Activated T-helper 1 cell treated with anti-CD3 and anti-CD28 coated beads, Interleukin-12 subunit alpha, Interleukin-12 subunit beta, Interleukin-2, Interleukin-4 antibody, amounts not matched to agents 30 ng/mL and 10 ng/mL and 1 ng/mL, durations not matched to agents 14 hours and 24 hours and 36 hours (primary cell): ENCODE measurements at places on chromosomes 16 and 17. TPM values are rescaled to one million over a fixed set of nuclear protein-coding genes. Genes with fewer than 3 reads are reported as not detected.

Gene MYH1
- total RNA-seq, result not detected in 2 replicates

DNA sequence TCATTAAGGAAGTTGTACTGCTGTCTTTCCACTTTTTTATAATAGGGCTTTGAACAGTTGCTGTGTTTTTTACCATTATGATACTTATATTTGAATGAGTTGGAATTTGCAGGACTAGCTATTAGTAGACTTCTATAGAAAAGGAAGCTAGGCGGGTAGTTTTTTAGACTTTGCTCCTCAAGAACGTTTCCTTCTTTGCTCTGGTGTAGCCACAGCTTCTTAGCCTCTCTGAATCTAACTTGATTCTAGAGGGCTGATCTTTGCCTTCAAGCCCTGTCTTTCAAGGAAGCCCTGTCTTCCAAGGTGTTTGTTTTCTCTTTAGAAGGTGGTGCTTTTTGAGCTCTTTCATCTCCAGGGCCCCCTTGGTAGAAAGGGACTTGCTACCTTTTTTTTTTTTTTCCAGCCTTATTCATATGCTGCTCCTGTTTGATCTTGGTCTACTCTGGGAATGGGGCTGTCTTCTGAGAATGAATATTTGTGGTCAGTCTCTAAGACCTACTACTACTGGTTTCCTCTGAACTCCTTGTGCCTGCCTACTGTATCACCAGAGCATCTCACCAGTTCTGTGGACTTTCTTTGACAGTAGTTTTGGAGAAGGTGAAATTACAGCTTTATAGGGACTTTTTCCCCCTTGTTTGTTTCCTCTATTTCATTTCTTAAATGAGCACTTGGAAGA is 52.3 kb upstream of the RASL10B start:
- H3K36me3 ChIP-seq, result peaks cover 41% of the 10 kb centered on the region
- no peak for DNase-seq
- no peak overlapping the region for H3K4me3 ChIP-seq
- peaks cover 17% of the 10 kb centered on the region for H3K4me1 ChIP-seq

- H3K4me1 ChIP-seq, result no peaks in the 10 kb centered on the region
- H3K27me3 ChIP-seq, result peaks cover 1% of the 10 kb centered on the region
- H3K4me3 ChIP-seq, result no peak overlapping the region
- no peak overlapping the region for H3K27ac ChIP-seq
- DNase-seq, result no peak
Measured at GRCh38 chr16:65767125-65767524, 599.4 kb upstream of the CDH5 start.

DNA sequence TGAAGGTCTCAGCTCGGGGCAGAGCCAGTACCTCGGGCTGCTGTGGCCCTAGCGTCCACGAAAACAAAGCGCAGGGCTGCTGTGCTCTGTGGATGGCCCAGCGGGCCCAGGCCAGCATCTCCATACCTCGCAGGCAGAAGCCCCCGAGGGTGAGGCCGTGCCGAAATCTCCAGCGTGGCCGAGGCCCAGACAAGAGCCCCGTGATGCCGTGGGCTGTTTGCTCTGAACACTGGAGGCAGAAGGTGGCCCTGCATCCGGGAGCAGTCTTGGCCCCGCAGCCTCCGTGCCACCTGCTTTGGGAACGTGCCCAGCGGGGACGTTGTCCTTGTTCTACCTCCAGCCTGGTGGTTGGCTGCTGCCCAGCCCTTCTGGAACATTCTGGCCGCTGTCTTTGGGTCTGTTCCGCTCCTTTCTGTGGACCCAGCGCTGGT is 121.4 kb downstream of the BANP start:
- no peak overlapping the region for H3K4me3 ChIP-seq
- no peak overlapping the region for H3K27ac ChIP-seq
- DNase-seq, result no peak
- H3K27me3 ChIP-seq, result no peaks in the 10 kb centered on the region

DNA sequence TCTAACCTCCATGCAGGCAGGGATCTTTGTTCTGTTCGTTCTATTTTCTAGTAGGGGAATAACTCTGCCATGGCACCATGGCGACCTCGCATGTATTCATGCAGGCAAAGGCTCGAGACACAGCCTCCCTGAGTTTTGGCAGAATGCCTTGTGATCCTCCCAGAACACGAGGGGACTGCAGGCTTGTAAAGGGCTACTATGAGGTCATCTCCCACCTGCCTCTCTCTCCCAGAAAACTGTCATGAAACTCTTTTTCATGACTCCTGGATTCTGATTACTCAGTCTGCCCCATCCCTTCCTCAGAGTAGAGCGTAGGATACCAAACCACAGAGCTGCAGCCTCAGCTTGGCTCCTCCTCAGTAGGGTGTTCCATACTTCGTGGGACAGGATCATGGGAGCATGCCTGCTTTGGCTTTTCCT is 64.3 kb downstream of the IGF2BP1 start:
- H3K4me1 ChIP-seq, result no peaks in the 10 kb centered on the region
- H3K27me3 ChIP-seq, result peaks cover 3% of the 10 kb centered on the region
- no peak for DNase-seq
- no peak overlapping the region for H3K27ac ChIP-seq

Gene KIF2B
- total RNA-seq, result not detected in 2 replicates

GRCh38 chr17:45228763-45229539 is 7.3 kb downstream of the FMNL1 start:
- DNase-seq, result peak; percentile 81
- H3K27ac ChIP-seq, result peak overlapping the region; percentile 97
- peaks cover 27% of the 10 kb centered on the region for H3K36me3 ChIP-seq
- H3K4me1 ChIP-seq, result peaks cover 94% of the 10 kb centered on the region
- H3K27me3 ChIP-seq, result no peaks in the 10 kb centered on the region
- peak overlapping the region; percentile 99 for H3K4me3 ChIP-seq

- H3K36me3 ChIP-seq, result no peaks in the 10 kb centered on the region
- no peak overlapping the region for H3K4me3 ChIP-seq
- H3K27ac ChIP-seq, result no peak overlapping the region
- H3K4me1 ChIP-seq, result no peaks in the 10 kb centered on the region
Measured at GRCh38 chr16:65070831-65071432, 50.9 kb downstream of the CDH11 start.

- H3K27me3 ChIP-seq, result peaks cover 32% of the 10 kb centered on the region
- H3K4me3 ChIP-seq, result peak overlapping the region; percentile 62
- H3K27ac ChIP-seq, result peak overlapping the region; percentile 65
- H3K36me3 ChIP-seq, result no peaks in the 10 kb centered on the region
Measured at GRCh38 chr17:78923660-78924453, 1.3 kb downstream of the TIMP2 start.

- no peaks in the 10 kb centered on the region for H3K36me3 ChIP-seq
- no peaks in the 10 kb centered on the region for H3K4me1 ChIP-seq
- no peaks in the 10 kb centered on the region for H3K27me3 ChIP-seq
- no peak for DNase-seq
Measured at GRCh38 chr17:13073018-13073417, 55.2 kb upstream of the ELAC2 start.

Gene RECQL5
- total RNA-seq, result 29.9 and 34.1 TPM in 2 replicates

DNA sequence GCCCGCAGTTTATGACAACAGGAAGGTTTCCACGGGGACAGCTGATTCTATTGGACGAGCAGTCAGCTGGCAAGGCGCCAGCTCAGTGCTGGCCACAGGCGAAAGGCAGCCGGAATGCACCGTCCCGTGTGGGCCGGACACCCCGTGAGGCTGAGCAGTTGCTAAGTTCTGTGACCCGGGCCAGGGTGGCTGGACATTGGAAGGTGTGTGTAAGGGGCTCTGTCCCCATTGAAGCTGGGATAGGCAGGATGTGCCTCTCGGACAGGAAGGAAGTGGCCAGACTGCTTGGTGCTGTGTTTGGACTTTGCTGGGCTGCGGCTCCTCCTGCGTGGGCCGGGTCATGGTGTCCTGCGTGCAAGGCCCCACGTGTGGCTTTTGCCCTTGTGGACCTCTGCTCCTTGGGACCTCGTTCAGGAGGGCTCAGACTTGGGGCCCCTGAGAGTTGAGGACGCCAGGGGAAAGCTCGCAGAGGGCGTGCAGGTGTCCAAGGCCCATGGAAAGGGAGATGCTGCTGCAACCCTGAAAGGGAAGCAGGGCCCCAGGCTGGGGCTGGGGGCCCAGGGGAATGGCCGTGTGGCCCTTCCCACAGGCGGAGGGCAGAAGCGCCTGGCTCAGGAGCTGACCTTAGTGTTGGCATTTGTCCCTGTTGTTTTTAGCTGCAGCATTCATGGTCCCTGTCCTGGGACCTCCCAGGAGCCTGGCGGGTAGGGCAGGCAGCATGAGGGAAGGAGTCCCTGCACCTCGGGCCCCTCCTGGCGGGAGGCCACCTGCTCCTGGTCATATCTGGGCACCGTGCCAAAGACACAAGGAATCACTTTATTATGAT is 10.0 kb downstream of the BAIAP2 start:
- H3K36me3 ChIP-seq, result no peaks in the 10 kb centered on the region
- no peak overlapping the region for H3K27ac ChIP-seq
- no peak for DNase-seq
- H3K27me3 ChIP-seq, result no peaks in the 10 kb centered on the region

- H3K27me3 ChIP-seq, result no peaks in the 10 kb centered on the region
- no peak for DNase-seq
- no peak overlapping the region for H3K27ac ChIP-seq
Measured at GRCh38 chr17:73179387-73179786, 13.5 kb upstream of the COG1 start.

DNA sequence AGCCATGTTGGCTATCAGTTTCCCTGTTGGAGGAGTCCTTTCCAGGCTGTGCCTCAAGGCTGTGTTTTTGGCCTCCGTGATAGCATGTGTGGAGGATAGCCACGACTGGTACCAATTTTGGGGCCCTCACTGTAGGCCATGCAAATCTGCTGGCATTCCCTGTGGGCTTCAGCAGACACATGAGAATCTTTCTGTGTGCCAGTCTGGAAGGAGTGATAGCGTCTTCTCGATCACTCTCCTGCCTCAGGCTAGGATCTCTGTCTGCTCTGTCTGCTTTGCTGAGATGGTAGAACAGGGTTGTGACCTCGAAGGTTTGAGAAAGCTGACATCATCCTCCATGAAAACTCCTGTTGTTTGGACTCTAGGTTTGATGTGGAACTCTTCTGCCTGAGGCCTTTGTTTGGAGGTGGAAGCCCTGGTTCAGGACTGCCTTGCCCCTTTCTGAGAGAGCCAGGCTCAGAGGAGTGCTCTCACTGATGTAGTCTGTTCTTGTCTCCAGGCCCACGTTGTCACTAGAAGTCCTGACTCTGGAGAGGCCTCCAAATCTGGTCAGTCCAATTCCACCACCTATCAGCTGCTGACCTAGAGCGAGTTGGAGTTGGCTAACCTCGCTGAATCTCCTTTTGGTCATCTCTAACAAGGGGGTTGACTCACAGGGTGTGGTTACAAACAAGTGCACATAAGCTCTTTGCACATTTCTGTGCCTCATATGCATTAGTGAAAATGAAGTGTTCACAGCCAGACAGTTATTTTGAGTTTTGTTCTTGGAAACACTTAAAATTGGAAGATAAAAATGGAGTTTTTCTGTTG is 12.1 kb upstream of the EDC4 start:
- peaks cover 37% of the 10 kb centered on the region for H3K4me1 ChIP-seq
- H3K4me3 ChIP-seq, result no peak overlapping the region
- DNase-seq, result no peak
- H3K27ac ChIP-seq, result peak overlapping the region; percentile 55

Gene ADAM11
- 0.32 and 0.52 TPM in 2 replicates for total RNA-seq

Gene ZNF319
- 8.5 and 9.1 TPM in 2 replicates for total RNA-seq

- H3K4me1 ChIP-seq, result no peaks in the 10 kb centered on the region
- no peak overlapping the region for H3K27ac ChIP-seq
- DNase-seq, result no peak
- H3K27me3 ChIP-seq, result peaks cover 4% of the 10 kb centered on the region
- H3K36me3 ChIP-seq, result no peaks in the 10 kb centered on the region
Measured at GRCh38 chr17:28963841-28964240, 12.5 kb upstream of the PHF12 start.

GRCh38 chr16:75148311-75149195 is at the start of gene ZFP1:
ZFP1 (plus strand) TSS chr16:75148524; CDS start chr16:75152952, 4,428 bp downstream.
- peaks cover 29% of the 10 kb centered on the region for H3K4me1 ChIP-seq
- H3K27me3 ChIP-seq, result no peaks in the 10 kb centered on the region
- peak within 1 kb of the TSS; percentile 90 for H3K4me3 ChIP-seq
- H3K36me3 ChIP-seq, result peaks cover 25% of the 10 kb centered on the region

DNA sequence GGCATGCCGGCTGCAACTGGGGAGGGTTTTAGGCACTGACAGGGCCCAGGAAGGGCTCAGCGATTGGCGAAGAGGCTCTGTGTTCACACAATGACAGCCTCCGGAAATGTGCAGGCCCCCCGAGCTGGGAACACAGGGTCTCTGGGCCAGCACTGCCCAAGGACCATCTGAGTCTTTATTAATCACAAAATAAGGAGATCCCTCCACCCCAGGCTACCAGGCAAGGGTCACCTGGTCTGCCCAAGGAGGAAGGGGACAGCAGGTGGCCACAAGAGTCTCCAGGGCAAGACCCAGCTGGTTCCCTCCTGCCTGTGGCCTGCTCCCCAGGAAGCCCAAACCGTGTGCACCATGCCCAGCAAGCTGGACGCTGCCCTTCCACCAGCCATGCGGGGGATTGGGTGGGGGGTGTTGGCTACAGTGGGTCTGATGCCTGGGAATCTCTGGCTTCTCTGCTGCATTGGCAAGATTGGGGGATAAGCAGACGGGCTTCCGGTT is 52.1 kb upstream of the TNRC6C start:
- no peaks in the 10 kb centered on the region for H3K4me1 ChIP-seq
- no peak for DNase-seq
- H3K36me3 ChIP-seq, result no peaks in the 10 kb centered on the region
- H3K4me3 ChIP-seq, result no peak overlapping the region

- H3K27ac ChIP-seq, result peak overlapping the region; percentile 84
- peaks cover 9% of the 10 kb centered on the region for H3K27me3 ChIP-seq
- peaks cover 6% of the 10 kb centered on the region for H3K36me3 ChIP-seq
- H3K4me1 ChIP-seq, result peaks cover 22% of the 10 kb centered on the region
- peak overlapping the region; percentile 91 for H3K4me3 ChIP-seq
Measured at GRCh38 chr17:19003543-19004420, 782 bp downstream of the FAM83G start.

- no peak overlapping the region for H3K4me3 ChIP-seq
- DNase-seq, result no peak
- peaks cover 16% of the 10 kb centered on the region for H3K27me3 ChIP-seq
- H3K4me1 ChIP-seq, result peaks cover 8% of the 10 kb centered on the region
Measured at GRCh38 chr17:31564883-31565301, 173.4 kb downstream of the RAB11FIP4 start.

Gene BRIP1
- 17.9 and 18.2 TPM in 2 replicates for total RNA-seq

DNA sequence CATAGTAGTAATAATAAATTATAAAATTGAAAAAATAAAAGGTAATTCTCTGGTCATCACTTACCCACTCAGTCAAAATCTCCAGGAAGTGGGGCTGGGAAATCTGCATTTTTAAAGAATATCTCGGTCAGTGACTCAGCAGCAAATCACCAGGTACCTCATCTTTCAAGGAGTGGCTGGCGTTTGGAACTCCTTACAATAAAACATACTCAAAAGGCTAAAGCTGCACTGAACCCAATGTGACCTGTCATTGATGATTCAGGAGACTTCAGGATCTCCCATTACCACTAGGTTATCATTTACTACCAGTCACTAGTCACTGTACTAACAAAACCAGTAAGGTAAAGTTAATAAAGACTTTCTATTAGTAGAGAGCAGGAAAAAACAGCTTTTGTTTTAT is 21.5 kb upstream of the RFFL start:
- no peak for DNase-seq
- no peaks in the 10 kb centered on the region for H3K27me3 ChIP-seq
- peaks cover 81% of the 10 kb centered on the region for H3K4me1 ChIP-seq
- H3K36me3 ChIP-seq, result peaks cover 11% of the 10 kb centered on the region
- H3K4me3 ChIP-seq, result no peak overlapping the region

Gene OR3A3
- not detected in 2 replicates for total RNA-seq

Gene HOXB9
- 0.27 and 0.39 TPM in 2 replicates for total RNA-seq
